ENCODE measurements at places on chromosomes 12 and 14.
A peak's percentile ranks its signal among the peaks of the same experiment; 100 is the strongest.

DNA sequence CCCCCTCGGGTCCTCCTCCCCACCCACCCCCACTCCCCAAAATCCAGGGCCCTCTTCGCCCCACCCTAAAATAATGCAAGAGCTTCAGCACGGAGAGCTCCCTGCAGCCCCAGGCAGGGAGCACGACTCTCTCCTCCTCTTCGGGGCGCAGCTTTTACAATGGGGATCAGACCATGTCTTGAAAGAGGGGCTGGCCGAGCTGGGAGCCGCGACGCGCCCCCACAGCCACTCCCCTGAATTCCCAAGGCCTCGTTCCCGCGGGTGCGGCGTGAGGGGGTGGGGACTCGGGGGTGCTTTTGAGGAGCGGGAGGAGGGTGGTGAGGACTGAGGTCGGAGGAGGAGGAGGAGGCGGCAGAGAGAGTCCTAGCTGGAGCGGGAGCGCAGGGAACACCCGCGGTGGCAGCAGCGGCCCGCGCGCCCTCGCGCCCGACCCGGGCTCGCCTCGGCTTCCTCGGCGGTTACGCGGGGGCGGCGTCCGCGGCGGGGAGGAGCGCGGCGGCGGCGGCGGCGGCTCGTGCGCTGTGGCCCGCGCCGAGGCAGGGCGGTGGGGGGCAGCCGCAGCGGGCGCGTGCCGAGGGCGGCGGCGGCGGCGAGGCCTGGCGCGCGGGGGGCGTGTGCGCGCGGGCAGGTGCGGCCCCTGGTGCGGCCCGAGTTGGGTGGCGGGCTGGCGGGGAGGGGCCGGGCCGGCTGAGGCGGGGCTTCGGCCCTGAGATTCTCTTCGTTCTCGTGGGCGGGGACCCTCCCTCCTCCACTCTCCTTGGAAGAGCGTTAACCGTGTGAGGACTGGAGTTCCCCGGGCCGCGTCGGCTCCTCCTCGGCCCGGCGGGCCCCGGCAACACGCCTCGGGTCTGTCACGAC, at the start of gene ANKS1B:
ANKS1B (minus strand) TSS at position 666 of the 858 bp plus-strand sequence. CDS start 699 bp downstream, outside the sequence.
- DNase-seq = peak; percentile 16

DNA sequence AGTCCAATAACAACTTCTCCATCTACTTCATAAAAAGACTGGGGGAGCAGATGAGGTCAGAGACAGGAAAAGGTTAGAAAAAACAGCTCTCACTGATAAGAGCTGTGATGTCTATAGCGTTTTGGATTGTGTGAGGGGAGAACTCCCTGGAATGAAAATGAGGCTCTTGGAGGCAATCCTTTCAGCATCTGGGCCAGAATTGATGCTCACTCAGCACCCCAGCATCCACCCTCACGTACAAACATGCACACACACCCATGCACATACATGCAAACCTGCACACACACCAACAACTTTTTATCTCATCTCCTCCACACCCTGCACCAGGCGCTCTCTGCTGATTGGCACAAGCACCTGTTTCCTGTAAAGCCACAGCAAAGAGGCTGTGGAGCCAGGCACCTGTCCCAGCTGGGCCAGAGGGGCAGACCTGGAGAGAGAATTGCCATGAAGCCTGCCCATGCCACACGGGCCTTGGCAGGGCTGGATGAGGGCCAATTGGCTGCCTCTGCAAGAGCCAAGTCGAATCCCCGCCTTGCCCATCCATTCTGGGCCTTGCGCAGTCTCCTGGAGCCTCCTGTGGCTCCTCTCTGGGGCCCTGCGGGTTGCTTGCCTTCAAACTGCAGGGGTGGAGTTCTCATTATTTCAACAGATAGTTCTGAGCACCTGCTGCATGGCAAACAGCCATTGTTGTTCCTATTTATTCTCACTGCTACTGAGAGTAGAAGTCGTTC, 53.1 kb downstream of the SYNE3 start:
- DNase-seq = no peak

DNA sequence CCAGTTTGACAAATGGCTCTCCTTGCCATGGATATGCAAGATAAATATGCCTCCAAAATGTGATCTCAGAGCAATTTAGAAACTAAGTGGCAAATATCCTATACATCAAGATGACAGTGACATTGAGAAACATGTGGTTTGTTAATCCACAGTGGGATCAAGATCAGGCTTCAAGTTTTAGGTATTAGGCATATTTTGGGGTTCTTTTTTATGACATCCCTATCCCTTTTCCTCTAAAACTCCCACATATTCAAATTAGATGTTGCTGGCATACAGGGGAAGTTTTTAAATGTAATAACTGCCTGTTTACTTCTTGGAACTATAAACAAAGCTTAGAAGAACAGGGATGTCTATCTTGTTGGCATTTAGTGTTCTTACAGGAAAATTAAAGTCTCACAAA, 179.4 kb downstream of the CRADD start:
- no peak for DNase-seq

DNA sequence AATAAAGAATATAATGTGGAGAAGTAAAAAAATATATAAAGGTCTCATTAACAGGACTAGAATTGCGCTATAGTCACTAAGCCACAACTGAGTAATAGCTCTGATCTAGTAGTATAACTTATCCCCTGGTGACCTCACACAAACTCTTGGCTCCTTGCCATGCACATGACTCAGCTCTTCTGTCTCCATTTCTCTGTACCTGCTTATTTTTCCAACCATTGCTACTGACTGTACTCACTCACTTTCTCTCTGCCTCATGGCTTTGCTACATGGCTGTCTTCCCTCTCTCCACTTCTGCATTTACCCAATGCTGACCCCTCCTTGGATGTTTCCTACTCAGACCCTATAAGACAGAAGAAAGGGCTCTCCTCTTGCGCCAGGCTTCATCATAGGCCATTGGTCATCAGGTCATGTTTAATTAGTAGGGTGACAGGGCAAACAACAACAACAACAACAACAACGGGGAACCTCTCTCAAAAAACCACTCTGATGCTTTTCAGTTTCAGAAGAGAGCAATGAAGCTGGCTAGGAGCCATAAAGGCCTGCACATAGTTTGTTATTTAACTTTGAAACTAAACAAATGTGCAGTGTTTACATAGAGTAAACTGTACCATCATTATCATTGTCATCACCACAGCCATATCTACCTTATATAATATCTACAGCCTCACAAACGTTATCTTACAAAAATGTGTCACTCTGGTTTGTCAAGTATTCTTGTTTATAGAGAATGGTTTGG, 25.6 kb upstream of the KRAS start:
- DNase-seq = peak; percentile 53

GRCh38 chr14:102694530-102695166, 82.6 kb upstream of the TRAF3 start:
- peak; percentile 81 for DNase-seq

- no peak for DNase-seq
These were observed 302.8 kb downstream of the CACNA1C start for GRCh38 chr12:2355604-2356003.

DNA sequence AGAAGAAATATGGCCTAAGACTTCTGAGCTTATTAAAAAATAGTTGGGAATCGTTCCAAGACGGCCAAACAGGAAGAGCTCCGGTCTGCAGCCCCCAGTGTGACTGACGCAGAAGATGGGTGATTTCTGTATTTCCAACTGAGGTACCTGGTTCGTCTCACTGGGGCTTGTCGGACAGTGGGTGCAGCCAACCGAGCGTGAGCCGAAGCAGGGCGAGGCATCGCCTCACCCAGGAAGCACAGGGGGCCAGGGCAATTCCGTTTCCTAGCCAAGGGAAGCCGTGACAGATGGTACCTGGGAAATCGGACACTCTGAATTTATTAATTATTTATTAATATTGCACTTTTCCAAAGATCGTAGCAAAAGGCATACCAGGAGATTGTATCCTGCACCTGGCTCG, 857.8 kb downstream of the C12orf50 start:
- no peak for DNase-seq

DNA sequence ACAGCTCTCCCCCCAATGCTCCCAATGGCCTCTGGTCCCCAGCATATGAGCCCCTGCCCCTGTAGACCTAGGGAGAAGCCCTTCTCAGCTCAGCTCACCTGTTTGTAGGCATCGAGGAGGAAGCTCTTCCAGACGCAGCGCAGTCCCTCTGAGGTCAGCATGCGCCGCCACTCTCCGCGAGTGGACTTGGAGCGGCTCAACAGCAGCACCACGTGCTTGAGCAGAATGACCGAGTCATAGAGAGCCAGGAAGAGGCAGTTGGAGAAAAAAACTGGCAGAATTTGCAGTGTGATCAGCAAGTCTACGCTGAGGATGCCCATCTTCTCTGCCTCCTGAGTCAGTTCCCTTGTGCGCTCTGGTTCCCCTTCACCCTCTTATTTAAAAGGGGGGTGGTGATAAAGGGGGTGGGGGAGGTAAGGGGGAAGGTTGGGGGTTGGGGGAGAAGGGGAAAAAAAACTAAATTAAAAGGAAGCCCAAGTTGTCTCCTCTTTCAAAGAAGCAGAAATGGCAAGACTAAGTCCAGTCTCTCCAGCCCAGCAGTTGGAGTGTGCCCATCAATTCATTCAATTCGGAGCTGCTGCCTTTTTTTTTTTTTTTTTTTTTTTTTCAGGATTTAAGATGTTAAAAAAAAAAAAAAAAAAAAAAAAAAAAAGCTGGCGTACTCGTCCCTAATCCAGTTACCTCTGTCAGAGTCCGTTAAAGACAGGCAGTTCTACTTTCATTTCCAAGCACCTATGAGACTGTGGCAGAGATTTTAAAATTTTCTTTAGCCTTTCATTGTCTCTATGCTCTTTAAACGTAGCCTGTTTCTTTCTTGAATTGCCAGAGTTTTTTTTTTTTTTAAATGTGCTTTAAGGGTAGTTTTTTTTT, at the start of gene DIO2:
DIO2 (minus strand) TSS at position 352 of the 870 bp plus-strand sequence; CDS start at position 320, 32 bp downstream.
- no peak for DNase-seq

- DNase-seq = no peak
These were observed 27.6 kb downstream of the KITLG start for GRCh38 chr12:88552610-88553079.

DNA sequence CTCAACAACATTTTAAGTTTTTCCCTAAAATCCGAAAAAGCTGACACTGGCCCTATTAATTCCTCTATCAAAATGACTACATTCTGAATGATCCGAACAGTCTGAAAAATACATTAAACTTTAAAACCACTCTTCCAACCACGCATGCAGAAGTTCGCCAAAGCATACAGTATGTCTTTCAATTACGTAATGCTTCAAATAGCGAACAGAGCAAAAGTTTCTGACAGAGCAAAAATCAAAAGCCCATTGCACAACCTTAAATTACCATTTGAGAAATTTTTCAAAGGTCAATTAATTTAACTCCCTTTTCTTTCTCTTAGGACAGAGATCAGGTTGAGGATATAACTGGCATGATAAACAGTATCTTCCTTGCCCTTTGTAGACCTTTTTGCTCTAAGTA, 33.2 kb downstream of the LRIG3 start:
- DNase-seq = no peak
